ENCODE measurements at places on chromosomes 16 and 17.

GRCh38 chr16:12245921-12246720, 269.6 kb downstream of the SNX29 start:
- DNase-seq, result no peak

GRCh38 chr17:39861235-39861634, 2.9 kb downstream of the IKZF3 start:
- no peak for DNase-seq

DNA sequence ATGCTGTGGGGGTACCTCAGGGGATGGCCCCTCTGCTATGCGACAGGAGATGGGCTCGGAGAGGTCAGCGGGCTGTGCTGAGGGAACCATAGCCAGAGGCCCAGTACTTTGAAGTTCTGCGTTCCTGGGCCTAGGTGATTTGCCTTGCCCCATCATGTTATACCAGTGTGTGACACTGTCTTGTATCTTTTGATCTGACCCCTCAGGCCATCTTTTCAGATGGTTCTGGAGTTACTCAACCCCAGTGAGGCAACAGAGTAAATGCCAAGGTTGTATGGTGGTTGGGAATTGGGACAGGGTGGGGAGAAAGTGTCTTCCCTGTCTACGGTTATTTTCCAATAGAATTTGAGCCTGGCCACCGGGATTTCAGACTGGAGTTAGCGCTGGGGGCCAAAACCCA, 8.5 kb downstream of the MSI2 start:
- no peak for DNase-seq

DNA sequence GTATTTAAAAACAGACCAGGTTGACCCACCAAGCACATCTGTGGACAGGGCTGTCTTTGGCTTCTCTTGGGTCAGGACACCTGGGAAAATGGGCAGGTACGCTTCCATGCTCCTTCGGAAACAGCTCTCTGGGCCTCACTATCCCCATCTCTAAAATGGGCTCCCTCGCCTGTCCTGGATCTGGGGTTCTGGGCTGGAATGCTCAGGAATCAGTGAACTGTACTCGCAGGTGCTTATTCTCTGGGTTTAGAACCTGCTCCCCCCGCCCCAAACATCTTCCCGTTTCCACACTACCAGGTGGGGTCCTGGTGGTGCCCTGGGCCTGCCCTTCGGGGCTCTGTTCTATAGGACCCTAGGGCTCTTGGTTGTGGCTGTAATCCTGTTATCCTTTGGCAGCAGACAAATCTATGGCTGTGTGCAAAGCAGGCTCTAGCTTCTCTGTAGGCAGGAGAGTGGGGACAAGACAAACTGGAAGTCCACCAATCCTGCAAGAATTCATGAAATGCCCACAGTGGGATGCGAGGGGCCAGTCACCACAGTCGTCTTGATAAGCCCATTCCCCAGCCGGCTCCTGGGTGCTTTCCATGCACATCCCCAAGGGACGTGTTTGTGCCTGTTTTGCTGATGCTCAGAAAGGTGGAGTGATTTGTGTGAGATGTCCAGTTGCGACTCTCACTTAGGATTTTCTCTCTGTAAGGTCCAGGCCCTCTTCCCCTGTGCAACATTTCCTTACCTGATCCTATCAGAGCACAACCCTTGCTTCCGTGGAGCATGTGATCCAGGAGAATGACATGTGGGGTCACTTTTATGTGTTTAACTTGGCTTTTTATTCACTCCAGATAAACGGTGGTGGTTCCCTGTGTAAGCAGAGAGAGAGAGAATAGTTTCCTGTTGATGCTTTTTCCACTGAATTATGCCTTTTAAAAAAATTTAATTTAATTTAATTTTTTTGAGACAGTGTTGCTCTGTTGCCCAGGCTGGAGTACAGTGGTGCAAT, 37.2 kb downstream of the HAPSTR1 start:
- no peak for DNase-seq

GRCh38 chr16:47728205-47728604, 267.1 kb downstream of the PHKB start:
- no peak for DNase-seq

DNA sequence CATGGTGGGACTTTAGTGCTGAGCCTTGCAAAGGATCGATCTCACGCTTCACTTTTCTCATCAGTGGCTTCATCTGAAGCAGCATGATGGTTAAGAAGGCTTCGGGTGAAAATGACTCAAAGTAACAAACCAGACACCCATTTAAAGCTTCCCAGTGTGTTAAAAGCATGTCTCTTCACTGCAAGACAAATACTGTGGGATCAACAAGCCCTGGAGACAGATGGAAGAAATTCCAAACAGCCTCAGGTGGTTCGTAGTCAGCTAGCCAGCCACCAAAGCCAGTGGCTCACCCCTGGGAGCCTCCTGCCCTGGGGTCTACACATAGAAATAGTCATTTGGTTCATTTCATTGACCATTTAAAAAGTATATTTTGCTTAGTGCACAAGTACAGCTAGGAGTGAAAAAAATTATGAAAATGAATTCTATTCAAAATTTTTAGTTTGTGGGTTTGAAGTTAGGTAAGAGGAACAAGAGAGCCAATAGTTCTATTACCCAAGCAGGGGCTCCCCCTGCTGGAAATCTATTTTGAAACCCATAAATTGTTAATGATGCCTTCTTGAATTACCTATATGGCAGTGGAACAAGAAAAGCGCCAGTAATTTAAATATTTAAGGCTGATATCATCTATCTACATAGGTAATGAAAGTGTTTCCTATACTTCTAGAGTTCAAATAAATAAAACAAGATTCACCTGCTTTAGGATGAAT, 51.6 kb downstream of the PMP22 start:
- DNase-seq, result no peak

GRCh38 chr17:9202532-9202931, 181.2 kb downstream of the NTN1 start:
- DNase-seq, result no peak

GRCh38 chr17:65588181-65588808, 26.8 kb upstream of the AXIN2 start:
- DNase-seq, result no peak

GRCh38 chr17:65115839-65116238, 21.3 kb upstream of the RGS9 start:
- DNase-seq, result no peak

- no peak for DNase-seq
Observed at GRCh38 chr17:11986942-11987329, 10.3 kb downstream of the ZNF18 start.
